Stimulated activated CD4-positive, alpha-beta T cell treated with anti-CD3 and anti-CD28 coated beads, Interleukin-15, amount 100 ng/mL, for 24 hours (primary cell): ENCODE measurements at places on chromosomes 1 and 21.

DNA sequence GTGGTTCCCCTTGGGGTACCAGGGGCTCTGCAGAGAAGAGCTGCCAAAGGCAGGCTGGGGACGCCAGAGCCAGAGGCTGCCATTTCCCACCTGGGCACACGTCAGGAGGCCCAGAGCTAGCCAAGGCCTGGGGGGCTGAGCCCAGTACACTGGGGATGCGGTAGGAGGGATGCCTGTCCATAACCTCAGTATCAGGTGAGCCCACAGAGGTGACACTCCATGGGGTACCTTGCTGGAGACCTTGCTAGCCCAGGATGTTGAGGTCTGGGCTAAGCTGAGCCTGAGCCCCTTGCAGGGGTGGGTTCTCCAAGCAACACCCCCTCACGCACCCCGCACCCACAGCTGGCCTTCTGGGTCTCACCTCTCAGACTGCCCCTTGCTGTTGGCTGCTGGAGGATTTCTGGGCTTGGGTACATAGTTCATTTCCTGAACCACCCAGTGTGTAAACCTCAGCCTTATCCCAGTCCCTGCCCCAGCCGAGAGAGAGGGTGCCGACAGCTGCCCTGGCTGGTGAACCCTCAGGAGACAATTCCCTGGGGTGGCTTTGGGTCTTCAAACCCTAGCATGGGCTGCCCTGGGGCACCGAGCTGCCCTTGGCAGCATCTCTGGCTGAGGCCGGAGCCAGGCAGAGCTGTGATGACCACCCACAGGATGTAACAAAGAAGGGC is 92.5 kb upstream of the VAMP3 start:
- DNase-seq, result no peak

- DNase-seq, result no peak
Observed at GRCh38 chr1:20840731-20841130, 53.6 kb upstream of the HP1BP3 start.

DNA sequence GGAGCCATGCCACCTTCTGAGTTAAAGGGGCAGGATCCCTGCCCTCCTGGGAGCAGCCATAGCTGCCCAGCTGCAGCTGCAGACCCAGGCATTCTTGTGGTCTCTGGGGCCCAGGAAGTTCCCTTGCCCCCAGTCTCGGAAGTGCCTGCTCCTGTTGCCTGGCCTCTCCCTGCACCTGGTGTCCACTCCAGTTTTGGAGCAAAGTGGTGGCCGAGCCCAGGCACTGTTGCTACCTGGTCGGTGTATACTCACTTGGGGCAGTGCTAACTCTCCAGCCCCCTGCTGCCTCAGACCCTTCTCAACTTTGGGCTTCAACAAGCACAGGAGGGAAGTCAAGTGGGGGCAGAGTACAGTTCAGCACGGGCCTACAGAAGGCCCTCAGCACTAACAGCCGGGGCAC is 352.9 kb upstream of the NCAM2 start:
- DNase-seq, result no peak

DNA sequence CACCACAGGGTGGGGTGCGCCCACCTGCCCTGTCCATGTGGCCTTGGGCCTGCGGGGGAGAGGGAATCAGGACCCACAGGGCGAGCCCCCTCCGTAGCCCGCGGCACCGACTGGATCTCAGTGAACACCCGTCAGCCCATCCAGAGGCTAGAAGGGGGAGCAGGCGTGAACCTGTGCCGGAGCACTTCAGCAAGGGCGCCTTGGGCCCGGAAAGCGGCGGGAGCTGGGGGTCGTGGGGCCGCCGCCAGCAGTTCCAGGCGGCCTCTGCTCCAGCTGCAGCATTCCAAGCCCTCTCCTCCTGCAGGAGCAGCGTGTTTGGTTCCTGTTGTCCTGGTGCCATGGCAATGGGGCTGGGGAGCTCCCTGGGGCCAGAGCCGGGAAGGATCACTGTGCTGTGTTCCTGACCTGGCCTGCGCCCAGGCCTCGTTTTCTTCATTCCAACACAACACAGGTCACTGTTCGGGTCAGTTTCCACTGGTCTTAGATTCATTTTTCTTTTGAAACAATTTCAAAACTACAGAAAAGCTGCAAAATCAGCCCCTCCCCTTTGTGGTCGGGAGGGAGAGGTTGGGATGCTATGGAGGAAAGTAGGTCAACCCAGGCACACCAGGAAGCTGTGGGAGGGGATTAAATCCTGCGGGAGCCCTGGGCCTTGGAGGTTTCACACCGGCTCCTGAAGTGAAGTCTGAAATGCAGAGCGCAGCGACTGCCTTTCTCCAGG is 18.8 kb downstream of the SLX9 start:
- DNase-seq, result no peak

DNA sequence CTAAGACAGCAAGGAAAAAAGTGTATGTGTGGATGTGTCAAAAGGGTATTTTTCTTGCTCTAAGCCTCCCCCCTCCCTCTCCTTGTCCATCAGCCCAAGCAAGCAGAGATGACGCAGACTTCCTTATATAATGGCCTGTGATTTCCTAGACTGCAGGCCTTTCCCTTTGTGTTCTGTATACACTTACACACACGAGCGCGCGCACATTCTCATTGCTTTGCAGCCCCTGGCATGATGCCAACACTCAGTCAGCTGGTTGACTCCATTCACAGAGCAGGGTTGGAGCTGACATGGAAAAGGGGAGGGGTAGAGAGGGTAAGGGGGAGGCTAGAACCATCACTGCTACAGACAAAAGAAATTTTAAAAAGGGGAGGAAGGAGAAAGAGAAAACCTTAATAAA is 41.8 kb downstream of the GATAD2B start:
- DNase-seq, result peak; percentile 37

GRCh38 chr1:67118646-67119045 is 16.1 kb downstream of the C1orf141 start:
- DNase-seq, result no peak

- DNase-seq, result no peak
Observed at GRCh38 chr1:44828003-44828651, 14.9 kb downstream of the PTCH2 start.

GRCh38 chr1:63413394-63413793 is 46.0 kb downstream of the ALG6 start:
- DNase-seq, result no peak

DNA sequence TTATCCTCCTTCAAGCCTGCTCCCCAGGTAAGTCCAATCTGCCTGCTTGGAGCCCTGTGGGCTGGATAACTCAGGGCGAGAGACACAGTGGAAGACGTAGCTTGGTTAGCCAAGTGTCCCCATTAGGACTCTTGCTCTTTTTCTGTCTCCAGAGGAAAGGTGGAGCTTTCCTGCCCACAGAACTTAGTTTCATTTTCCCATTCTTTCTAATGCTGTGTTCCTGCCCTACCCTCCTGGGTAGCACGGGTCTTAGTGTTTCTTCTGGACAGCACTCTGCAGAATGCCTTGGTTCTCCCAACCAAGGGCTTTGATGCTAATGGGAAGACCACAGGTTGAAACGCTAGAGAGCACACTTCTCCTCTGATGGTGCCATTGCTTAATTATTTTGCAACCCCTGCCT is 92.5 kb upstream of the LRRC8D start:
- DNase-seq, result no peak

- DNase-seq, result no peak
Observed at GRCh38 chr1:152167835-152168534, 9.0 kb upstream of the RPTN start.

- no peak for DNase-seq
Observed at GRCh38 chr21:40254540-40255465, 387.6 kb downstream of the PCP4 start.

- DNase-seq, result no peak
Observed at GRCh38 chr1:168092566-168093355, 44.0 kb downstream of the GPR161 start.

DNA sequence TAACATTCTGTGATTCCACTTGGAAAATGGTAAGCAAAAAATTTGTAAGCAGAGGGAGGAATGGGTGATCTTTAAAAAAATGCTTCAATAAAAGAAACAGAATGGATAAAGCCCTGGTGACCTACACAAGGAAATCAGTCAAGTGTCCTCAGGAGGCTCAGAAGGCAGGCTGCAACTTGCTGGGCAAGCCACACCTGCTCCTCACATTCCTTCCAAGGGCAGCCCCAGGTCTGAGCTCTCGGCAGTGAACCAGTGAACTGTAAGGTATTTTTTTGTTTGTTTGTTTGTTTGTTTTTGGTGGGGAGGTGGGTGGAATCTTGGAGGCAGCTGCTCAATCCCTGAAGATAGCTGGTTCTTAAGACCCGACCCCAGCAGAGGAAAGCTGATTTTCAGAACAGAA is 4.4 kb downstream of the TACSTD2 start:
- no peak for DNase-seq

DNA sequence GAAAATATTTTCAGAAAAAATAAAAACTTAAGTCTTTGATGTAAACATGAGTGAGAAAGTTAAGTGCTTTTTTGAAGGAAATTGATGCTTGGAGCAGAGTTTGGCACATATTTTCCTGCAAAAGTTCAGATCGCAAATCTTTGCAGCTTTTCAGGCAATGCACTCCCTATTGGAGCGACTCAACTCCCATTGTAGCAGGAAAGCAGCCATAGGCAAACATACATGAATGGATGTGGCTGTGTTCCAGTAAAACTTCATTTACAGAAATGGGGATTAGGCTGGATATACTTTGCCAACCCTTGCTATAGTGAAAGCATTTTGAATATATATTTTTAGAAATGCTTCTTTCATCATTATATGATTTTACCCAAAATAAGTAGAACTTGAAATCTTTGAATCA is 8.1 kb downstream of the AGL start:
- no peak for DNase-seq

DNA sequence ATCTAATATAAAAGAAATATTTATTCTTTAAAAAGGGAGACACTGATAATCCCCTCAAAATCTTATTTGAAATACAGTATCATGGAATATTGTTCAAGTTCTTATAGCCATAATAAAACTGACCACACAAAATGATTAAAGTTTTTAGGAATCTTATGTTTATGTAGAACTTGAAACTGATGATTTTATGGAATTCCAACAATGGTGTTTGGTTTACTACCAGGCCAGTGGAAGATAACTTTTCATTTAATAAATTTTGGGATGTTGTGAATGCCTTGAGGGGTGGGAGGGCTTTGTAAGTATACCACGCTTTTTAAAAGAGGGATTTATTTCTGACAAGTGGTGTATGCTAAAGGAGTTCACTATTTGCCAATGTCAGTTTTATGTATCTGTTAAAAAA is 87.7 kb downstream of the RAB3GAP2 start:
- no peak for DNase-seq

DNA sequence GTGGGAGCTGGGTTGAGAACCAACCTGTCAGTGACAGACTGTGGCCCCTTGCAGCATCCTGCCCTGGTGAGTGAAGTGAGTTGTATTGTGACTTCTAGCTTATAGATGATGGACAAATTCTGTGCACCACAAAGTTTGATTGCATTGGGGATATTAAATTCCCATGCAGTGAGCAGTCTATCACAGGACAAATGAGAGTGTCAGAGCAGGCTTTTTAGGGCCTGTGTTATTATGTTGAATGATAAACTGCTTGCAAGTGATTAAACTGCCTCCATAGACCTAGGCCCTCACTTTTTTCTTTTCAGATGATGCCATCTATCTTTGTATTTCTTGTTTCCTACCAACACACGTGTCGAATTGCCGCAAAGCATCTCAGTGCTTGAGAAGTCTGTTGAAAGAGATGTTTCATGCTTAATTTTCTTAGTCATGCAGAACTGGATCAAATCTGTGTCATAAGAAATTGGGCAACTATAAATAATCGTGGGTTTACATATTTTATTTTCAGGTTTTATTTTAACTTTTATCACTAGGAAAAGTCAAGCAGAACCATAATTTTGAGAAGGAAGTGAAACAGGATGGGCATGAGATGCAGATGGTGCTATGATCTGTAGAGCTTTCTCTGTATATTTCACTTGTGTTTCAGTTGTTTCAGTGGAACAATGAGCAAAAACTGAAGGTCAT is 199.2 kb downstream of the S1PR1 start:
- DNase-seq, result no peak

- DNase-seq, result no peak
Observed at GRCh38 chr1:89637496-89637895, 4.6 kb downstream of the LRRC8C start.

DNA sequence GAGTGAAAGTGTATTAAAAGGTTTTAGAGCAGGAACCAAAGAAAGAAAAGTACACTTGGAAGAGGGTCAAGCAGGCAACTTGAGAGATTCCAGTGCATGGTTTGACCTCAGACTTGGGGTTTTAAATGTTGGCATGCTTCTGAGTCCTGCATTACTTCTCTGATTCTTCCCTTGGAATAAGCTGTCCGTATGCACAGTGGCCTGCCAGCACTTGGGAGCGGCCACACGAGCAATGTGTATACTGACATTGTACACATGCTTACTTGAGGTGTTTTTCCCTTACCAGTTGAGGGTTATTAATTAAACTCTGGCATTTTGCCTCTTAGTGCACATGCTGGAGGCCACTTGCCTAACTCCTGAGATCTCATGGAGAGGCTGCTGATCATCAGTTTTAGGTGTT is 786.6 kb upstream of the RGS18 start:
- no peak for DNase-seq

DNA sequence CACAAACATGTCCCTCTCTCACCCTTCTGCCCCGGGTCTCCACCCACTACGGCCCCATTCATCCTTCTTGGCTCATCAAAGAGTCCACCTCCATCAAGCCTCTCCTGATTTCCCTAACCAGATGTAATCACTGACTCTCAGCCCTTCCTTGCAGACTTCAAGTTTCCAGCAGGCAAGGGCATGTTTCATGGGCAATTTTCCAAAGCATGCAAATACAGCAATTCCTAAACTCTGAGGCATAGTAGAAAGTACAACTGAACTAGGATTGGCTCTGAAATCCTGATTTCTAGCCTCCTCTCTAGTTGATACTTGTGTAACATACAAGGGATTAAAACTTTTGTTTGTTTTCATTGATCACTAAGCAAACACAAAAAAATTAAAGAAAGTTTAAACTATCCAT is 109.1 kb upstream of the GADD45A start:
- DNase-seq, result no peak

DNA sequence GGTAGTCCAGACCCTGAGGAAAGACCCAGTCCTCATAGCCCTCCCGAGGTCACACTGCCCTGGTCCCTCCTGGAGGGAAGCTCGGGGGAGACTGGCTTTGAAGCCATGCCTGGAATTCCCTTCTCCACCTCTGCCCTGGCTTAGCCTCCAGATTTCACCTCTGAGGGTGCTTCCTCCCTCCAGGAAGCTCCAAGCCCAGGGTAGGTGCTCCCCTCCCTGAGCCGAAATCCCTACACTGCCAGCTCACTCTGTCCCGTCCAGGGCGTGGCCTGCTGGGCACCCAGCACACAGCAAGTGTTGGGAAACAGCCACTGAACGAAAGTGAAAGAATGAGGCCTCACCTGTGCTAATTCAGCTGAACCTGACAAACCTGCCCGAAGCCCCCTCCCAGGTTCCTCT is 6.0 kb upstream of the TNFRSF25 start:
- no peak for DNase-seq

DNA sequence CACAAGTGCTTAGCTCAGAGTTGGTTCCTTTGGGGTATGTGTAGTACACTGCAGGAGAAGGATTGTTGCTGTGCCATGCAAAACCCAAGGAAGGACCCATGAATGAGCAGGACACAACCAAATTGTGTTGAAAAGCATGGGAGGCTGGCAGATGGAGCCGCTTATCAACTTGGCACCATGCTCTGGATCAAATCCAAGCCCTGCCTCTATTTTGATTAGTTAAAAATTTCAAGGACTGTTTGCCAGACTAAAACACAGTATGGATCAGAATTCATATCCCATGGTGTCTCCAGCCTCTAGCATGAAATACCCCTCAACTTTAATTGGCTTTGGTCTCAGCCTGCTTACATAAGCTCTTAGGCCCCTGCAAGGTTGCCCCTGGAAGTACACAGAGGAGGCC is 27.8 kb downstream of the CCDC185 start:
- DNase-seq, result no peak

GRCh38 chr1:186155594-186155993 is 219.5 kb downstream of the TPR start:
- no peak for DNase-seq
